ENCODE measurements at places on chromosomes 7 and 10. TPM values are rescaled to one million over a fixed set of nuclear protein-coding genes. Genes with fewer than 3 reads are reported as not detected.

GRCh38 chr10:2620827-2621521, 446.4 kb upstream of the PFKP start:
- DNase-seq, result no peak

DNA sequence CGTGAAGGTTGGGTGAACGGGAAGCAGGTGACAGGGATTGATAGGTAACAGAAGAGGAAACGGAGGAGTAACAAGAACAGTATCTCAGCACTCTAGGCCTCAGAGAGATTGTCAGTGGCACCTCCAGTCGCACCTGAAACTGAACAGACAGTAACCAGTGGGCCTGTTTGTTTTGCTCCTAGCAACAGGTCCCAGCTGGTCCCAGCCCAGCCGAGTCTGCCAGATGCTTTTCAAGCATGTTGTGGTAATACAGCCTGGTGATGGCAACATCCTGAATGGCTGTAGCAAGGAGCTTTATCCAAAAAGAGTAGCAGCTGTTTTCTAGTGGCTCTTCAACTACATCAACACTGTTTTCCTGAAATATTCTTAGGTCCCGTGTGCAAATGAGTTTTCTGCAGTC, 4.7 kb downstream of the CACNB2 start:
- no peak for DNase-seq

DNA sequence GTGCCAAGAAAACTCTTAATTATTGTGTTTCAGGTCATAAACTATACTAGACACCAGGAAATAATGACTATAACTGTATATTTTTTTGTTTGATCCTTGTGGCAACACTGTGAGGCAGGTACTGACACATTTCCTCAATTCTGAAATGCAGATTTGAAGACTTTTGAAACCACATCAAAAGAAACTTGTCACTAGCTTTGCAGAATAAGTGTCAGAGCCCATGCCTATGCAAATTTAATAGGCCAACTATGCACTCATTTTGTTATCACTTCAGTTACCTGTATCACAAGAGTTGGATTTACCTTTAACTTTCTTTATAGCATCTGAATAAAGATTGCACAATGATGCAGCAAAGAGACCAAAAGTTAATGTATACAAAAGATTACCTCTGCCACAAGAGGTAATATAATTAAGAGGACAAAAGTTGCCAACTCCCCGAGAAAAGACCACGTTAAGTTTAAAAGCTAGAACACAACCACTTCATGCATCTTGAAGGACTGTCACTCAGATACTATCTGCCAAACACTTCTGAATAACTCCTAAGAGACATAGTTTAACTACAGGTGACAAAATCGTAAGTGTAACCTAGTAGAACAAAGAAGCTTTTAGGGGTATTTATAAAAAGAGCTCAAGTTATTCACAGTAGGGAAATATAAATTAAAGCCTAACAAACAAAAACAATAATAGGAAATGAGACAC, 80.5 kb downstream of the ELAPOR2 start:
- no peak for DNase-seq

Gene ABCA13
- total RNA-seq, result not detected

Gene TRIM73
- 12.3 TPM for total RNA-seq

GRCh38 chr10:31866118-31866670, 62.4 kb downstream of the ARHGAP12 start:
- no peak for DNase-seq

DNA sequence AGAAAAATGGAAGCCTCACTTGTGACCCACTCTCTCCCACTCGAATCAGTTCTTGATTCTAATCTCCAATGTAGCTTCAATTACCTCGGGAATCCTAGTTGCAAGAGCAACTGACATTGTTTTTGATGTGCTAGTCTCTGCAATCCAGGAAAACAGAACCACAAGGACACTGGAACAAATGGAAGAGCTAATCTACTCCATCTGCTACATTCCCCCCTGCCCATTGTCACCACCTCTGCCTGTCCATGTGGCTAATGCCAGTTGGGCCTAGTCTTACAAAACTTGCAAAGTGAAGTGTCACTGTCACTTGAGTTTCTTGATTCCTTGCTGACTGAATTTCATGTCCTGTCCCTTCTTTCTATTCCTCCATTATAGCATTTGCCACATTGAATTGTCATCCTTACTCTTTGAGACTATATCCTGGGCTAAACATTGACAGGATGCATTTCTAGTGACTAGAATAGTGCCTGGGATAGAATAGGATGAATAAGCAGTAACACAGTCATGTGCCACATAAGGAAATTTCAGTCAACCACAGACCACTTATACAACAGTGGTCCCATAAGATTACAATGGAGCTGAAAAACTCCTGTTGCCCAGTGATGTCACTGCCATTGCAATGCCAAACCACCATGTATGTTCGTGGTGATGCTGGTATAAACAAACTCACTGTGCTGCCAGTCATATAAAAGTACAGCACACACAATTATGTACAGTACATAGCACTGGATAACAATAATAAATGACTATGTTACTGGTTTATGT, 13.5 kb downstream of the GCC1 start:
- DNase-seq, result no peak

Data from dorsolateral prefrontal cortex (tissue), 122 donors.